ENCODE measurements at places on chromosomes 11 and 22. TPM values are rescaled to one million over a fixed set of nuclear protein-coding genes. Genes with fewer than 3 reads are reported as not detected.

DNA sequence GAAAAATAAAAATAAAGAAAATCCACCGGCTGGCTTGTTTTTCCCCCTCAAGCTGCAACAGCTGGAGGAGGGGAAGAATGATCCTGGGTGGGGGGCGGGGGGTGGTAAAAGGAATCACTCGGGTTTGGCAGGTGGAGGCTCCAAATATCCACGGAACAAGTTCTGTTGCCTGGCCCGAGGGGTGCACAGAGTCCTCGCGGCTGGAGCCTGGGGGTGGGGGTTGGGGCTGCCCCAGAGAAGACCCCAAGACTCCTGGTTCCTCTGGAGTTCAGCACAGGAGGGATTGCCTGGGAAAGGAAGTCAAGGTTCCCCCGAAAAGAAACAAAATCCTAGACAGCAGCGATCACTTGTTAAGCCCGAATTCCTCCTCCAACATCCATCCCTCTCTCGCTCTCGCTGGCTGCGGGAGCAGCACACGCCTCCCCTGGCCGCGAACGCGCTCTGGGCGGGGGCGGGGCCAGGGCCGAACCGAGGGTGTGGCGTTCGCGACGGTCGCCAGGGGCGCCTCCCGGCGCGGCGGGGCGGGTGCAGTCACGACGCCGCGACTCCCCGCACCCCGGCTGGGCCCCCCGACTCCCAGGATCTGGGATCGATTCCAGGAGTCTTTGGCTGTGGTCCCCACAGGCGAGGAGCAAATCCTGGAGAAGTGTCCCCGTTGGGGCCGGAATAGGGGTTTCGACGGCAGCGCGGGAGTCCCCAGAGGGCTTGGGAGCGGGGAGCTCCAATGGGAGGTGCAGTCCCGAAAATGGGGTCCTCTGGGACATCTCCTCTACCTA is at the start of gene KCNA4:
TSS of gene KCNA4 (minus strand) at position 443 of the 776 bp plus-strand sequence. CDS start 4,352 bp downstream, outside the sequence.
- H3K4me1 ChIP-seq = no peaks in the 10 kb centered on the region
- H3K27me3 ChIP-seq = peaks cover 22% of the 10 kb centered on the region
- DNase-seq = peak; percentile 11
- no peaks in the 10 kb centered on the region for H3K36me3 ChIP-seq
- no peak within 1 kb of the TSS for H3K27ac ChIP-seq

DNA sequence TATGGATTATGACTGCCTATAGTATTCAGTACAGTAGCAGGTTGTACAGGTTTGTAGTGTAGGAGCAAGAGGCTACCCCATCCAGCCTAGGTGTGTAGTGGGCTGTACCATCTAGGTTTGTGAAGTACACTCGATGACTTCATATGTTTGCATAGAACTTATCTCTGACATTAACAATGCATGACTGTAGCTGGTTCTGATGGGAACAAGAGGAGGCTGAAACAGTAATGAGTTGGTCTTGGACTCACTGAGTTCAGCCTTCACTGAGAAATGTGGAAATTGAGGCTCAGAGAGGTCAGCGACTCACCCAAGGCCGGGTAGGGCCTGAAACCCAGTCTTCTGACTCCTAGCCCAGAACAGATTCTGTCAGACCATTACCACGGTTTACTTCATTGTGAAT is 13.0 kb downstream of the MYO7A start:
- peaks cover 13% of the 10 kb centered on the region for H3K27me3 ChIP-seq
- no peaks in the 10 kb centered on the region for H3K36me3 ChIP-seq
- no peak overlapping the region for H3K27ac ChIP-seq
- no peak for DNase-seq

DNA sequence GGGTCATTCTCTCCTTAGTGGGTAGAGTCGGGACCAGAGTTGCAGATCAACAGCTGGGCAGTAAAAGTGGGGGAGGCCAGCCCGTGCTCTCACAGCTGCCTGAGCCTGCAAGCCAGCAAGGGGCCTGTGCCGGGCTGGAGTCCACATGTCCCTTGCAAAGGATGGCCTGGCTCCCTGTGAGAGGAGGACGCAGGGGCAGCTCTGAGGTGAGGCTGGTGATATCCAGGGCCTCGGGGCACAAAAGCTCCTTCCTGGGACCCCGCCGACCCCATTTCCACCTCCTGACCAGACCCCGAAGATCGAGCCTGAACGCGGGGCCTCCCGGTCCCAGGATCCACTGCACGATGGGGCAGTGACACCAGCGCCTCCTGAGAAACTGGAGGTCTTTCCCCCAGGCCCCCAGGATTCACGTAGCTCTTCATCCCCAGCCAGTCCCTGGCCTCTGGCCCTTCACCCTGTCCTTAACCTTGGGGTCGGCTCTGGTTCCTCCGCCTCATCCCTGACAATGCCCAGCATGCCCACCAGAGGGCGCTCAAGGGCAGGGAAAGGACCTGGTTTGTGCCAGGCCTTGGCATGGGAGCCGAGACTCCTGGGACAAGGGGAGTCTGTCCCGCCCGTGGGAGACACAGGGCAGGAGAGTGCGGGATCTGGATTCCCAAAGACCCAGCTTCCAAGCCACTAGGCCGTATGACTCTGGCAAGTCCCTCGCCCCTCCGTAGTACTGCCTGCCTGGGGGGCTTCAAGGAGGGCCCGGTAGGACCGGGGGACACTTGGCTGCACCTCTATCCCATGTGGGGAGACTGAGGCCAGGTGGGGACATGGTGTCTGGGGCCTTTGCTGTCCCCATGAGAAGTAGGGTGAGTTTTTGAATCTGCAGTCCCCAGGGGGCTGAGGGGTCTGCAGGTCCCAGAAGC is 17.8 kb upstream of the WNT7B start:
- no peak overlapping the region for H3K27ac ChIP-seq
- H3K4me1 ChIP-seq = no peaks in the 10 kb centered on the region
- H3K27me3 ChIP-seq = peaks cover 5% of the 10 kb centered on the region
- no peak overlapping the region for H3K4me3 ChIP-seq
- H3K36me3 ChIP-seq = no peaks in the 10 kb centered on the region

DNA sequence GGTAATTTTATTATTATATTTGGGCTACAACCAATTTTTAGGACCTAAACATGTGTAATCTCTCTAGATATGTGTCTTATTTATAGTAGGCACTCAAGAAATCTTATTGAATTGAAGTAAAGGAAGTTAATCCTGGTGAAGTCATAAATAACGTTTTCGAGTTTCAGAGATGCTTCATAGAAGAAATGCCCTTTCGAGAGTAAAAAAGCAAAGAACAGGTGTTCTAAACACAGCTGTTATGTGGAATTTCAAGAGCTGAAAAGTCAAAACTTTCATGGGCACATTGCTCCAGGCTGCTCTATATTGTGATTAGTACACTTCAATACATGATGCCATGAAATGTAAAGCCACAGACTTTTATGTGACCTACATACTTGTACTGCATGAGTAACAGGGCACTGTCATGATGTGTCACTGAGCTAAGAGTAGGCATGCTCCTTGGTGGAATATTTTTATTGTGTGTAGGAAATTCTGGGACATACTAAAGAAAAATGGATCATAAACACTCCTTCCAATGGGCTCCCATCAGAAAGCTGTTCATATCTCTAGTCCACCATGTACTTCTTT is 7.2 kb upstream of the ELMOD1 start:
- H3K27ac ChIP-seq = no peak overlapping the region
- DNase-seq = no peak
- H3K4me3 ChIP-seq = no peak overlapping the region
- no peaks in the 10 kb centered on the region for H3K4me1 ChIP-seq

DNA sequence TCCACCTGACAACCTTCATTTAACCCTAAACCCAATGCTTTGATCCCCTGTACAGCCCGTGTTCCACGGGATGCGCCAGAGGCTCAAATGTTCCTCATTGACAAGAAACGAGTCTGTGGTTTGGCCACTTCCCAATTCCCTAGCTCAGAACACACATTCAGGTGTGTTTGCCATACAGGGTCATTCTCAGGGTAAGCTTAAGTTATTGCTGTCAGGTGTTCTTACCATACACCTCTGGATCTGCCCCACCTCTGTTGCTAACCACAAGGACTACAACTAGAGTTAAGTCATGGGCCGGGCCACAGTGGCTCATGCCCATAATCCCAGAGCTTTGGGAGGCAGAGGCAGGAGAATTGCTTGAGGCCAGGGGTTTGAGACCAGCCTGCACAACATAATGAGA is 45.6 kb upstream of the POLD3 start:
- no peak overlapping the region for H3K4me3 ChIP-seq
- no peak overlapping the region for H3K27ac ChIP-seq
- no peaks in the 10 kb centered on the region for H3K27me3 ChIP-seq
- no peak for DNase-seq
- no peaks in the 10 kb centered on the region for H3K4me1 ChIP-seq

DNA sequence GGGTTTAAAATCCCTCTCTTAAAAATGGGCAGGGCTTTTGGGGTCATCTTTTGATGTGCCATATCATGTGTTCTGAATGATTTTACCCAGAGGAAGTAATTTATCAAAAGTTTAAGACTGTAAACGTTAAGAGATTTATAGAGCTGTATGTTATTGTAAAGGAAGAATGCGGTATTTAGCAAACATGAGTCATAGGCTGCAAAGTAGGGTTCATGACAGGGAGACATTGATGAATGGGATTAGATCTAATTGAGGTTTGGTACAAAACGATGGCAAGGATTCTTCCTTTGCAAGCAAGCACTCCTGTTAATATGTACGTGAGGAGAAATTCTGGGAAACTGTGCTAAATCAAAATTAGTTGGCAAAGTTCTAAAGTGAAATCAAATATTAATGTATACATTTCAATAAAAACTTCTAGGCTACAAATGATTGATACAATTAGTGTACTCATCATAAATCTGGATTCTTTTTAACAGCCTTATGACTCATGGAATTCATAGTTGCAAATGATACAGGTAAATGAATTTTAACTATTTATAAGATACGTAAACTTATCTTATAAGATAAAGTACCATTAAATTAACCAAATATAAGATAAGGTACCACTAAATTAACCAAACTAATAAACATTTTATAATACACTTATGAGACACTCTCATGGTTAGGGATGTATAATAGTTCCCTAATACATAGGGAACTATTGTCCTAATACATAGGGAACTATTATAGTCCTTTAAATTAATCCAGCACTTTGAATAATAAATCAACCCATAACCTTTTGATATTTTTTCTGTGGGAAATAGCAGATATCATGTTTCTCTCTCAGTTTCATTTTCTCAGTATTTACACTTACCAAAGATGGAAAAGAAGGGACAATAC is 58.4 kb downstream of the KIF18A start:
- H3K36me3 ChIP-seq = peaks cover 4% of the 10 kb centered on the region
- no peaks in the 10 kb centered on the region for H3K4me1 ChIP-seq
- H3K27me3 ChIP-seq = no peaks in the 10 kb centered on the region

GRCh38 chr11:114553642-114554041 is 6.0 kb downstream of the NXPE1 start:
- no peak overlapping the region for H3K27ac ChIP-seq
- H3K36me3 ChIP-seq = no peaks in the 10 kb centered on the region
- DNase-seq = no peak

GRCh38 chr11:69947793-69948255 is 128.6 kb upstream of the FGF3 start:
- H3K36me3 ChIP-seq = no peaks in the 10 kb centered on the region
- H3K4me1 ChIP-seq = no peaks in the 10 kb centered on the region
- no peak overlapping the region for H3K27ac ChIP-seq
- H3K4me3 ChIP-seq = no peak overlapping the region
- DNase-seq = no peak

DNA sequence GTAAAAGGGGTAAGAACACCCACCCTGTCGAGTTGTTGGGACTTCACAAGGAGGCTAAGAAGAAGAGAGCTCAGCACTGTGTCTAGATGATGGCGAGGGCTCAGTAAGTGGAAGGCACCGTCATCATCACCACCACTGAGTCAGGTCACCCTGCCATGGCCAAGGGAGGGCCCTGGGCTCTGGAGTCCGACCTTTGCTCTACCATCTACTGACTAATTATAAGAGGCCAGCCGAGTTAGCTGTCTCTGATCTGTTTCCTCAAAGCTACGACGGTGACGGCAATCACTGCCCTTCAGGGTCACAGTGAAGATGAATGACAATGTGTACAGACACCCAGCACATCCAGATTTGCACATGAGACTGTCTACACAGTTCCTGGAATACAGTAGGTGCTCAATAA is 29.3 kb downstream of the KIAA0930 start:
- H3K4me1 ChIP-seq = peaks cover 6% of the 10 kb centered on the region
- peaks cover 5% of the 10 kb centered on the region for H3K36me3 ChIP-seq
- no peak for DNase-seq
- H3K27me3 ChIP-seq = no peaks in the 10 kb centered on the region
- H3K4me3 ChIP-seq = no peak overlapping the region

GRCh38 chr11:7672960-7673723 is at the start of gene CYB5R2:
Gene CYB5R2 (minus strand): TSS chr11:7673500. CDS start chr11:7672825, 675 bp downstream.
- H3K4me3 ChIP-seq = peak within 1 kb of the TSS; percentile 62
- no peak within 1 kb of the TSS for H3K27ac ChIP-seq
- peaks cover 38% of the 10 kb centered on the region for H3K4me1 ChIP-seq
- peak; percentile 30 for DNase-seq

DNA sequence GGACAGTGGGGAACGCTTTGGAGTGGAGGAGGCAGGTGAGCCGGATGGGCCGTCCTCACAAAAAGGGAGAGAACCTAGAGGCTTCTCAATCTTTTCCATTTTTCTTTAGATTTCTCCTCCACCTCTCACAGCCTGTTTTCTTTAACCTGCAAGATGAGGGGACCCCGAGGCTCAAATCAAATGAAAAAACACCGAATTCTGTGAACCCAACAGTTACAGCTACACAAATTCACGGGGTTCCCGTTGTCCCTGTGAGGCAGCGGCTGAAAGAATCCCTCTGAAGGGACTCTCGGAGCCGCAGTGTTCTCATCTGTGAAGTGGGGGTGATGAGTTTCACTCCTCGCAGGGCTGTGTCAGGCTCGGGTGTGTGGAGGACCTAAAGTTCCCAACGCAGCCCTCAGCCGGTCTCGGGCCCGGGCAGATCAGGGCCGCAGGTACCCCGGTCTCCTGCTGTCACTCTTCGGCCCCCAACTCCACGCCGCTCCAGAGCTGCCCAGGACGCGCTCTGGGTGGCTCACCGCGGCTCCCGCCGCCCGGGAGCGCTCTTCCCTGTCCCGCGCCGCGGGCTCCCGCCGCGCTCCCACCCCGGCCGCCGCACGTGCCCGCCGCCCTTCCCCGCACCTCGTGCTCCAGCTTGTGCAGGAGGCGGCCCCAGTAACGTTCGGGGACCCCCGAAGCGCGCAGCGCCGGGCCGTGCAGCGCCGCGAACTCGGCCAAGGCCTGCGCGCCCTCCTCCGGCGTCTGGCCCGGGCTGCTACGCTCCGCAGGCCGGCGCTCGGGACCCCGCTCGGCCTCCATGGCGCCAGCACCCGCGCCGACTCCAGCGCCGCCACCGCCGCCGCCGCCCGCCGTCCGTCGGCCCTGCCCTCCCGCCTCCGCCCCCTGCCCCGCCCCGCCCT is at the start of gene TTLL12:
TSS of gene TTLL12 (minus strand) at position 863 of the 899 bp plus-strand sequence. CDS start at position 798, 65 bp downstream.
- H3K4me3 ChIP-seq = peak within 1 kb of the TSS; percentile 83
- DNase-seq = peak; percentile 81
- peak within 1 kb of the TSS; percentile 93 for H3K27ac ChIP-seq
- no peaks in the 10 kb centered on the region for H3K27me3 ChIP-seq
- H3K36me3 ChIP-seq = peaks cover 19% of the 10 kb centered on the region
- peaks cover 23% of the 10 kb centered on the region for H3K4me1 ChIP-seq

- DNase-seq = peak; percentile 87
- H3K36me3 ChIP-seq = no peaks in the 10 kb centered on the region
- no peaks in the 10 kb centered on the region for H3K27me3 ChIP-seq
- H3K4me3 ChIP-seq = peak overlapping the region; percentile 82
Measured at GRCh38 chr11:112279901-112280267, 19.2 kb upstream of the PLET1 start.

The DSCAML1 gene
- 0.67 TPM for total RNA-seq

The MMP26 gene
- total RNA-seq = not detected

The NRXN2 gene
- 0.39 TPM for total RNA-seq

The ARAP1 gene
- total RNA-seq = 69.9 TPM

All from activated CD4-positive, alpha-beta T cell treated with anti-CD3 and anti-CD28 coated beads for 36 hours (primary cell).